ENCODE measurements at places on chromosomes 11 and 22.
A peak's percentile ranks its signal among the peaks of the same experiment; 100 is the strongest.

DNA sequence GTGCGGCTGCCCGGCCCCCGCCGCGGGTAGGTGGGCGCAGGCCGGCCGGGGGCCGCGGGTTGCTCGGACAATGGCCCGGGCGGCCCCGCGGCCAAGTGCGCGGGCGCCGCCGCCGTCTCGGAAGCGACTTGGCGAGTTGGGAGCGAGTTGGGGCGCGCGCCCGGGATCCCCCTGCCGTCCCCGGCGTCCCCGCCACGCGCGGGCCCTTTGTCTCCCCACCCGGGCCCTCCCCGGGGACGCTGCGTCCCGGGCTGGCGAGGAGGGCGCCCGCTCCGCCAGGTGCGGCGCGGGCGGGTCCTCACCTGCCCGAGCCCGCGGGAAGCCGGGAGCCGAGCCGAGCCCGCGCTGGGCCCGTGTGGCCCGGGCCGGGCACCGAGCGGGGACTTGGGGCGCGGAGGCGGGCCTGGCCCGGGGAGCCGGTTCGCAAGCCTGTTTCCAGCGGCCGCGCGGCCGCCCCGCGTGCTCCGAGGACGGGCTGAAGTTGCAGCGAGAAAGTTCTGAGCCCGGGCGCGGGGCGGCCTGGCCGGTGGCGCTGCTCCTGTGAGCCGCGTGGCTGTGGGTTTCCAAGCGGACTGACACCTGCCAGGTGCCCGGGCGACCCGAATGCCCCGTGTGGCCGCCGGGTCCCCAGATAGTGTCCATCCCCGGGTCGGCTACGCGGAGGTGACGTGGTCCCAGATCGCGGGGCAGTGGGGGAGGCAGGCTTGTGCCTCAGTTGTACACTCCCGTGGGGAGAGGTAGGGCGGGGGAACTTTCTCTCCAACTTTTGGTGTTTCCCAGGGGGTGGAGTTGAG, 586 bp downstream of the LRP5 start:
- peak; percentile 16 for DNase-seq

- DNase-seq, result no peak
Observed at GRCh38 chr22:43313244-43313889, 29.8 kb downstream of the SCUBE1 start.

- no peak for DNase-seq
Observed at GRCh38 chr22:37174964-37175363, 13.1 kb downstream of the C1QTNF6 start.

- DNase-seq, result no peak
Observed at GRCh38 chr11:59008947-59009346, 69.7 kb downstream of the GLYATL1 start.

DNA sequence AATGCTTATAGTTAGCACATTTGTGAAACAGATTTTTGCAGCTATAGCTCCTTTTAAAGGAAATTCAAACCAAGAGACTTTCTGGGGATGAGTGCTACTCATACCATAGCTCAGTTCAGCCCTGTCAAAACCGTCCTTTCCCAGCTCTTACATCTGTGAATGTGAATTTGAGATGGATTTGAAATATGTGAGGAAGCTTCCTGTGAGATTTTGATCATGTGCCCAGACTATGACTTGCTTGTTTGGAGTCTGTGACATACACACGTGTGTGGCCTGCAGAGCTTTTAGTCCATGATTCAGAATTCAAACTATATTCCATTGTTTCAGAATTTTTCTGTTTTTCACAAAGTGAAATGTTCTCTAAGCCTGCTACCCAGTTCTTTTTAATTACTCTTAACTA, 4.4 kb upstream of the MMP1 start:
- no peak for DNase-seq

GRCh38 chr11:63713766-63714165, 32.5 kb downstream of the RTN3 start:
- no peak for DNase-seq

GRCh38 chr11:94308024-94308423, 3.6 kb downstream of the IZUMO1R start:
- no peak for DNase-seq

GRCh38 chr11:115963156-115963555, 458.9 kb upstream of the CADM1 start:
- DNase-seq, result no peak

- no peak for DNase-seq
Observed at GRCh38 chr11:9493492-9493891, 32.7 kb downstream of the ZNF143 start.

- no peak for DNase-seq
Observed at GRCh38 chr22:36048911-36049677, 20.5 kb upstream of the RBFOX2 start.

GRCh38 chr22:44361391-44362126, 48.8 kb upstream of the SHISAL1 start:
- no peak for DNase-seq

DNA sequence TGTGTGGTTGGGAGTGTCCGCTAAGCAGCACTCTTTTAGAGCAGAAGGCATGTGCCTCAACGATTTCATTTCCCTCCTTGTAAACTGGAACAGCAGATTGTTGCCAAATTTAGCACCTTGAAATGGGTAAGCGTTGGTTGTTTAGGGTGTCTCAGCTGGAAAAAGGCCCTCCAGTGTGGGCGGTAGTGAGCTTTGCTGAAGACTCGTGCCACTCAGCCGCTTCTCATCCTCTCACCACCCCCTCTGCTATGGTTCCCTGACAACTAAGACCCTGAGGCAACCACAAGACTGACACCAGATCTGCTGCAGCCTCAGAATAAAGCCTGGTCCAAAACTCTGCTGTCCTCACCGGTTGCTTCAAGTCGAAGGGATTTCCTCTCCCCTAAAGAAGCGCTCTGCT, 9.9 kb upstream of the FERMT3 start:
- no peak for DNase-seq

- no peak for DNase-seq
Observed at GRCh38 chr11:115503886-115504275, 334 bp downstream of the CADM1 start.

GRCh38 chr11:48108231-48109045, 108.2 kb upstream of the OR4B1 start:
- no peak for DNase-seq

- DNase-seq, result no peak
Observed at GRCh38 chr11:77455740-77456139, 18.2 kb downstream of the PAK1 start.

DNA sequence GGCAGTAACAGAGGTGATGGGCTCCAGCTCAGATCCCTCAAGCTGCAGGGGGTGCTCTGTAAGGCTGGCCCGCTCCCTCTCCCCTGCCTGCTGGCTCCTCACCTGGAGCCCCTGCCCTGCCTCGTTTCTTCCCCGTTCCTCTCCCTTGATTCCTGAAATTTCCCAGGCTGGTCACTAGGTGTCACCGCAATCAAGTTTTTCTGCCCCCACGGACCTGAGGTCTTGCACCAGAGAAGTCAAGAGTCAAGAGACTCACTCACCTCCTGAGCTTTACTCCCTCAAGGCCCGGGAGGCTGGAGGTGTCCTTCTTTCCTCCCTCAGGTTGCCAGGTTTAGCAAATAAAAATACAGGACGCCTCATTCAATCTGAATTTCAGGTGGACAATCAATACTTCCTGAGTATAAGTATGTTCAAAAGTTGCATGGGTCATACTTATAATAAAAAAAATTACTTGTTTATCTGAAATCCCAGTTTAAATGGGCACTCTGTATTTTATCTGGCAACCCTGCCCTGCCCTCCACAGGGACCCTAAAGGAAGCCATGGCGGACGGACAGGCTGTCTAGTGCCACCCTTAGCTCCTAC, 69.2 kb downstream of the SCUBE1 start:
- DNase-seq, result peak; percentile 63

GRCh38 chr11:63535734-63536133, 874 bp upstream of the PLAAT4 start:
- no peak for DNase-seq

GRCh38 chr11:109604481-109605400, 182.8 kb downstream of the C11orf87 start:
- no peak for DNase-seq

DNA sequence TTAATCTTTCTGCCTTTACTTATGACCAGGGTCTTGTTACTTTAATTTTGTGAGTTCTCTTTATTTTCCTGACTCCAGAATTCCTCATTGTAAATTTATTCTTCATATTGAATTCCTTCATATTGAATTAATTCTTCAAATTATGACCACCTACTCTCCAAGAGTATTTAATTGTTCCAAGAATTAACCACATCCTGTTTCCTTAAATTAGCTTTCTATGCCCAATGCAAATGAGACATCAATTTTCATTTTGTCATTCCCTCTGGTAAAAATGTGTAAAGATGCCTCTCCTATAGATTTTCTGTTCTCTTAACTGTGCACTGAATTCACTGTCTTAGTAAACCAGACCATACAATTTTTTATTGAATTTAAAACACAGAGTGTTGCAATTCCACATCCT, 211.2 kb upstream of the GRIA4 start:
- DNase-seq, result no peak

GRCh38 chr11:46949297-46949696, 12.7 kb downstream of the CSTPP1 start:
- no peak for DNase-seq

- no peak for DNase-seq
Observed at GRCh38 chr22:23718371-23719165, 27.8 kb downstream of the RGL4 start.

- DNase-seq, result peak; percentile 49
Observed at GRCh38 chr11:46237248-46238077, 40.0 kb upstream of the CREB3L1 start.
